ENCODE measurements at places on chromosomes 13 and 19.
A peak's percentile ranks its signal among the peaks of the same experiment; 100 is the strongest.

- DNase-seq, result peak; percentile 86
- no peak overlapping the region for H3K4me3 ChIP-seq
- H3K27me3 ChIP-seq, result no peaks in the 10 kb centered on the region
- peaks cover 37% of the 10 kb centered on the region for H3K36me3 ChIP-seq
- H3K27ac ChIP-seq, result no peak overlapping the region
- no peaks in the 10 kb centered on the region for H3K4me1 ChIP-seq
Observed at GRCh38 chr19:46990991-46991676, 28.5 kb upstream of the NPAS1 start.

DNA sequence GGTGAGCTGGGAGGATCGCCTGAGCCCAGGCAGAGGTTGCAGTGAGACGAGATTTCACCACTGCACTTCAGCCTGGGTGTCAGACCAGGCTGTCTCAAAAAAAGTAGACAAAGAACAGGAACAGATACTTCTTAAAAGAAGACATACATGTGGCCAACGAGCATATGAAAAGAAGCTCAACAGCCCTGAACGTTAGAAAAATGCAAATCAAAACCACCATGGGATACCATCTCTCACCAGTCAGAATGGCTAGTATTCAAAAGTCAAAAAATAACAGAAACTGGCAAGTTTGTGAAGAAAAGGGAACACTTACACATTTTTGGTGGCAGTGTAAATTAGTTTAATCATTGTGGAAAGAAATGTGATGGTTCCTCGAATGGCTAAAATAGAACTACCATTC, 3.0 kb upstream of the LGALS14 start:
- no peak for DNase-seq
- H3K27ac ChIP-seq, result no peak overlapping the region
- H3K36me3 ChIP-seq, result no peaks in the 10 kb centered on the region
- H3K4me1 ChIP-seq, result no peaks in the 10 kb centered on the region
- no peak overlapping the region for H3K4me3 ChIP-seq

GRCh38 chr13:29846475-29847256, 3.8 kb downstream of the UBL3 start:
- peaks cover 5% of the 10 kb centered on the region for H3K4me1 ChIP-seq
- DNase-seq, result no peak
- H3K27me3 ChIP-seq, result no peaks in the 10 kb centered on the region
- no peak overlapping the region for H3K27ac ChIP-seq
- no peaks in the 10 kb centered on the region for H3K36me3 ChIP-seq

DNA sequence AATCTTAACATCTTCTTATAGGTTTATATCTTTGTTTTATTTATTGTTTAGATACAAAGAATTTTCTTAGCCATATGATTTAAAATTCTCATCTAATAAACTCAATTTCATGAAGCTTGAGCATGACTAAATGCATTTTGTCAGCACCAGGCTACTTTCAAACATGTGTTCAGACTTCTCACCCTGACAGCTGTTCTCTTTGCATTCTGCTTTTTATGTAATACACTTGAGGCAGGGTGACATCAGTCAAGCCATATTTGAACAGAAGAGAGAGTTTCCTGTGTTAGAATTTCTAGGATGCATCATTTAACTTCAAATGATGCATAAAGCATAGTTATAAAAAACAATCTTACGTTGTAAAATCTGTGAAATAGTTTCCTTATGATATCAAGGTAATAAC, 1295.1 kb upstream of the PCDH20 start:
- H3K4me3 ChIP-seq, result no peak overlapping the region
- no peaks in the 10 kb centered on the region for H3K36me3 ChIP-seq
- no peaks in the 10 kb centered on the region for H3K4me1 ChIP-seq
- no peak overlapping the region for H3K27ac ChIP-seq

GRCh38 chr13:50119591-50119990, 104.3 kb downstream of the KCNRG start:
- H3K36me3 ChIP-seq, result no peaks in the 10 kb centered on the region
- peaks cover 24% of the 10 kb centered on the region for H3K27me3 ChIP-seq
- H3K4me3 ChIP-seq, result no peak overlapping the region
- DNase-seq, result no peak
- no peak overlapping the region for H3K27ac ChIP-seq

GRCh38 chr19:12881172-12881808, at the start of gene DNASE2:
Gene DNASE2 (minus strand): TSS chr19:12881449. CDS start chr19:12881375, 74 bp downstream.
- DNase-seq, result peak; percentile 98
- H3K4me3 ChIP-seq, result peak within 1 kb of the TSS; percentile 85
- no peaks in the 10 kb centered on the region for H3K4me1 ChIP-seq
- H3K36me3 ChIP-seq, result peaks cover 14% of the 10 kb centered on the region
- 0 out of 2 replicates have a peak, but pooled peaks cover 1% of the 10 kb centered on the region for H3K27me3 ChIP-seq
- H3K27ac ChIP-seq, result no peak within 1 kb of the TSS

- H3K4me1 ChIP-seq, result no peaks in the 10 kb centered on the region
- no peak overlapping the region for H3K4me3 ChIP-seq
- no peak overlapping the region for H3K27ac ChIP-seq
- DNase-seq, result peak; percentile 54
Observed at GRCh38 chr19:15091918-15092753, 10.1 kb downstream of the OR1I1 start.

- peaks cover 3% of the 10 kb centered on the region for H3K36me3 ChIP-seq
- DNase-seq, result no peak
- no peak overlapping the region for H3K27ac ChIP-seq
- H3K4me1 ChIP-seq, result peaks cover 2% of the 10 kb centered on the region
- H3K4me3 ChIP-seq, result no peak overlapping the region
Observed at GRCh38 chr13:52811841-52812240, 36.6 kb downstream of the PCDH8 start.

- H3K4me3 ChIP-seq, result peak overlapping the region; percentile 89
- H3K4me1 ChIP-seq, result no peaks in the 10 kb centered on the region
- H3K36me3 ChIP-seq, result peaks cover 3% of the 10 kb centered on the region
- H3K27me3 ChIP-seq, result no peaks in the 10 kb centered on the region
- DNase-seq, result peak; percentile 53
- H3K27ac ChIP-seq, result no peak overlapping the region
Observed at GRCh38 chr19:42325896-42326771, 699 bp downstream of the MEGF8 start.

DNA sequence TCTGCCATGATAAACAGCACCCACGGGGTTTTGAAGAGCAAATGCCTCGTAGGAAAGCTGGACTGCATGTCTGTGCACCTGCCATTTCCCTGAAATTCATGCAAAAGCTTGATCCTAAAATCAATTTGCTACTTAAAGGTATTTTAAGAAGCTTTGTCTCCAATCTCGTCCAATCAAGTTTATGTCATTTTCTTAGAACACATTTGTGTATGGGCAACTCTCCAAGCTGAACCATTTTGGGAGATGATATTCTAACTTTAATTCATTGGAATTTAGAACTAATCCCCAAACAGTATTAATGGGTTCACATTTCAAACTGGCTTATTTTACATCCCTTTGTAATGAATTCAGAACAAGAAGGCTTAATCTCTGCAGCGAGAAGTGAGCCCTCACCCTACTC, 822 bp downstream of the ADPRHL1 start:
- no peak for DNase-seq
- H3K36me3 ChIP-seq, result peaks cover 23% of the 10 kb centered on the region
- no peaks in the 10 kb centered on the region for H3K27me3 ChIP-seq
- H3K4me3 ChIP-seq, result no peak overlapping the region
- no peak overlapping the region for H3K27ac ChIP-seq

GRCh38 chr19:47752440-47753211, 7.3 kb downstream of the NOP53 start:
- H3K36me3 ChIP-seq, result peaks cover 57% of the 10 kb centered on the region
- H3K4me1 ChIP-seq, result no peaks in the 10 kb centered on the region

DNA sequence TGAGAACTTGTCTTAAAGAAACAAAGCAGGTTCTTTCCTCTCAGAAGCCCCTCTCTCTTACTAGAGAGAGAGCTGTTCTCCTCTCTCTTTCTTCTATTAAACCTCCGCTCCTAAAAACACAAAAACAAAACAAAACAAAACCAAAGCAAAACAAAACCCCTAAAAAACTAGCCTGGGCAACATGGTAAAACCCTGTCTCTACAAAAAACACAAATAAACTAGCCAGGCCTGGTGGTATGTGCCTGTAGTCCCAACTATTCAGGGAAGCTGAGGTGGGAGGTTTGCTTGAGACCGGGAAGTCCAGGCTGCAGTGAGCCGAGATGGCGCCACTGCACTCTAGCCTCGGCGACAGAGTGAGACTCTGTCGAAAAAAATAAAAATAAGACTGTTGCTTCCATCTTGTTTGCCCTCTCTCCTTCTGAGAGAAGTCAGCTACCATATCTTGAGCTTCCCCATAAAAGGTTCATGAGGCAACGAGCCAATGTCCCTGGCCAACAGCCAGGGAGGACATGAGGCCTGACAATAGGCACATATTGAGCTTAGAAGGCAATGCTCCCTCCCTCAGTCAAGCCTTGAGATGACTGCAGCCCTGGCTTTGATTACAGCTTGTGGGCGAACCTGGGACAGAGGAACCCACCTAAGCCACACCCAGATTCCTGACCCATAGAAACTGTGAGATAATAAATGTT, 17.5 kb upstream of the FLT3 start:
- H3K27ac ChIP-seq, result no peak overlapping the region
- H3K4me3 ChIP-seq, result no peak overlapping the region
- H3K36me3 ChIP-seq, result no peaks in the 10 kb centered on the region
- DNase-seq, result peak; percentile 39
- no peaks in the 10 kb centered on the region for H3K27me3 ChIP-seq

GRCh38 chr13:50208826-50209335, 193.6 kb downstream of the KCNRG start:
- no peaks in the 10 kb centered on the region for H3K27me3 ChIP-seq
- H3K4me3 ChIP-seq, result no peak overlapping the region
- DNase-seq, result peak; percentile 66
- peaks cover 4% of the 10 kb centered on the region for H3K4me1 ChIP-seq

DNA sequence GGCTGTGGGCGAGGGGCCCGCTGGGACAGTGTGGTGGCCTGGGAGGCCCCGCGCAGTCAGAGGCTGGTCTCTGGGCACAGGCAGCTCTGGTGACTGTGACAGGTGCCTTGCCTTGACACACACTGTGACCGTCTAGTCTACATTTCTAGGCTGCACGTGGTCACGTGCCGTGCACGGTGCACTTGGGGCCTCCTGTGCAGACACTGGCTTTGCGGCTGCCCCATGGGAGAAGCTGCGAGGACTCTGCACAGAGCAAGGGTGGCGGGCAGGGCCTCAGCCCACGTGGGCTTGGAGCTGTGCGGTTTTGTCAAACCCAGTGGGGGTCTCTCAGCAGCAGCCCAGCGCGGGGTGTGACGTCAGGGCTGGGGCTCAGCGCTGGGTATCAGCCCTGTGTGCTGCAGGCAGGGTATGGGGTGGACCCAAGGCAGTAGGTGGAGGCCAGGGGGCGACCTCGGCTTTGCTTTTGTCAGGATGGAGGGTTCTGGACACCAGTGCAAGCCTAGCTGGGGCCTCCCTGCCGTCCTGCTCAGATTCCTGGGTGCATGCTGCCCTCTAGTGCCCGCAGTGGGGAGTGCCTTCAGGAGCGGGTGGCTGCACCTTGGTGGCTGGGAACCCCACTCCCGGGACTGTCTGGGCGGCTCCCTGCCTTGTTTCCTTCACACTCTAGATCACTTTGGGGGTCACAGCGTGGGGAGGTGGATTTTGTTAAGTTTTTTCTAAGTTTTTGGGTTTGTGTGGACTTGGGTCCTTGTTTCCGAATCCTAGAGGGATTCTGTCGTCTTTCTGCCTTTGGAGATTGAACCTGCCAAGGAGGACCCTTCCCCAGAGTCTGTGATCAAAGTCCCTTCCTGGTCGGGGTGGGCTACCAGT, 62.6 kb downstream of the KDM4B start:
- H3K27me3 ChIP-seq, result no peaks in the 10 kb centered on the region
- H3K36me3 ChIP-seq, result peaks cover 5% of the 10 kb centered on the region
- H3K4me1 ChIP-seq, result no peaks in the 10 kb centered on the region
- no peak overlapping the region for H3K27ac ChIP-seq
- no peak overlapping the region for H3K4me3 ChIP-seq

DNA sequence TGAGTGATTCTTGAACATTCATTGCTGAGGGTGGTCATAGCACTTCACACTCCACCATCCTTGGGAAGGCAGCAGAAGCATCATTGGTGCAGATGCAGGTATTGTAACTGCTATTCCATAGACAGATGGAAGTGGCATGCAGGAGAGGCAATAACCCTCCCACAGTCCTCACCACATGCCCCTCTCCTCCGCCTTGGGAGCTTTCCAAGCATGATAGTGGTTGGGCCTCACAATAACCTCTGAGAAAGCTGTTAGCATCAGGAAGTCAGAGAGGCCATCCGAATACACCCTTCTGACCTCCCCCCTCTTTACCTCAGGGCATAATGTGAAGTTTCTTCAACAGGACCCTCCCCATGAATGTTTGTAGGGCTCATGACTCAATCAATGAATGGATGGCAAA, 177.9 kb downstream of the KATNAL1 start:
- no peak overlapping the region for H3K27ac ChIP-seq
- no peaks in the 10 kb centered on the region for H3K4me1 ChIP-seq
- H3K27me3 ChIP-seq, result no peaks in the 10 kb centered on the region
- H3K36me3 ChIP-seq, result no peaks in the 10 kb centered on the region
- no peak overlapping the region for H3K4me3 ChIP-seq

- no peaks in the 10 kb centered on the region for H3K36me3 ChIP-seq
- H3K4me1 ChIP-seq, result no peaks in the 10 kb centered on the region
- H3K27ac ChIP-seq, result no peak overlapping the region
- no peaks in the 10 kb centered on the region for H3K27me3 ChIP-seq
- DNase-seq, result no peak
- no peak overlapping the region for H3K4me3 ChIP-seq
Observed at GRCh38 chr13:39897636-39898035, 242.2 kb downstream of the COG6 start.

- no peaks in the 10 kb centered on the region for H3K27me3 ChIP-seq
- H3K4me1 ChIP-seq, result peaks cover 4% of the 10 kb centered on the region
- H3K36me3 ChIP-seq, result no peaks in the 10 kb centered on the region
- DNase-seq, result no peak
- H3K4me3 ChIP-seq, result no peak overlapping the region
- H3K27ac ChIP-seq, result no peak overlapping the region
Observed at GRCh38 chr13:78976696-78977095, 317.7 kb upstream of the OBI1 start.

All from H9 (cell line).